ENCODE measurements at places on chromosomes 6 and 20.

- DNase-seq = no peak
Measured at GRCh38 chr20:5859608-5860007, 90.7 kb downstream of the TRMT6 start.

DNA sequence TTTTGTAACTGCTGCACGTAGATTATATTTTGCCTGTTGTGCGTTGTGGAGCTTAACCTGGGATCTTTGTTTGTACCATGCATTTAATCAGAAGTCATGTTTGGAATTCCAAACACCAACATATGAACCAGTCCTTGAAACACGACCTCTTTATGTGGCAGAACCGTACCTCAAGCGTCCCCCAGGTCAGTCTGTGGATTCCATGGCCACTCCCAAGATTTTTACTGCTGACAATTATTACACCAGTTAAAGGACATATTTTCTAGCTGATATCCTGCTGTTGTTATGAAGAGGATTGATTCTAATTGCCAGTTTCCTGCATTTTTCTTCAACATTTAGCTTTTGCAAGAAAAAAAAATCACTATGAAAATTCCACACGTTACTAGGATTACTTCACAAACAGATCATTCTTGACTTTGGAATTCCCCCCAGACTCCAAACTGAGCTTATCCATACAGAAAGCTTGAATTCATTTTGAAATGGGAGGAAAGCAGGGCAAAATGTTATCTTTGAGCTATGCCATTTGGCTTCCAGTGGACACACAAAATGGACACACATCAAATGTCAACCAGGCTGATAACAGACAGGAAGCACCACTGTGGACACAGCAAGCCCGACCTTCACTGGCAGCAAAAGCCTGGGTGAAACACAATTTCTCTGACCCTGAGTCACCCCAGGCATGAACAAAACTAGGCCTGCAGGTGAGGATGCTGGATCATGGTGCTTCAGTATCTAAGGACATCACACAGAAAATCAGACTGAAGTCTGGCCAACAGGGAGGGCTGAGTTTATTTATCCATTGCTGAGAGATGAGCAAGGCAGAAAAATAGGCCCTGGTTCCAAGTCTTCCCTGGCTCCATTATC lies 542.9 kb upstream of the JAG1 start:
- DNase-seq = no peak

DNA sequence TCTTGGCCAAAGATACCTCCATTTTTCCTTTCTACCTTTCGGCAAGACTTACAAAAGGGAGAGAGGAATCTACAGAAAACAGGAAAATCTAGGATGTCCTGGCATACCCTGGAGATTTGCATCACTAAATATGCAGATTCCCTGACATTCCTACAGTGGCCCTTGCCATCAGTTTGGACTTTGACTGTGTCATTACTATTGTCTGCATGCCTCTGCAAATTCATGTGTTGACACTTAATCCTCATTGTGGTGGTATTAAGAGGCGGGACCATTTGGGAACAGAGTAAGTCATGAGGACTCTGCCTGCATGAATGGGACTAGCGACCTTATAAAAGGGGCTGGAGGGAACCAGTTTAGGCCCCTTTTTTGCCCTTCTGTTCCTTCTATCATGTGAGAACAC lies 50.5 kb upstream of the DTNBP1 start:
- DNase-seq = no peak

- peak; percentile 16 for DNase-seq
Measured at GRCh38 chr6:125746731-125747588, 2.5 kb upstream of the HEY2 start.

- DNase-seq = no peak
Measured at GRCh38 chr6:37175332-37176267, 5.6 kb downstream of the PIM1 start.

DNA sequence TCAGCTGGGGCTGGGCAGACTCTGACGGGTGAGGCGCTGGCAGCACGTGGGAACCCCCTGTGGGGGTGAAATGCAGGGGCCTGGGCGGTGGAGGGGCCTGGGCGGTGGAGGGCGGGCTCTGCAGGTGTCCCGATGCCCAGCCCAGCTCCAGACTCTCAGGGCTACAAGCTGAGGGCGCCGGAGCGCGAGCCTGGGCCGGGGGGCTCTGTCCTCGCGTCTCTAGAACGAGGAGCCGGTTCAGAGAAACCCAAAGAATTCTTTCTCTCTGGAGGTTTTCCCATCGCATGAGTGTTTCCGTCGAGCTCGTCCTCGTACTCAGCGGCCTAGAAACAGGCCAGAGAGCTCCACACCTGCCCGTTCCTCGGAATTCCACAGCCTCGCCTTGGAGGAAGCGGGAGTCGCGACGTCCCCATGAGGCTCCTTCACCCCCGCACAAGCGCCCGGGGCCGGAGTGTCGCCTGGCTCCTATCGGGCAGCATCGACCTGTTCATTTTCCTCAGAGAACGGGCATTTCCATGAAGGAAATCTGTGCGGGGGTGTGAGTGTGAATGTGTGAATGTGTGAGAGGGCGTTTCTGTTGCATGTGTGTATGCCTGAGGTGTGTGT lies 76.9 kb downstream of the SMOC2 start:
- no peak for DNase-seq

GRCh38 chr6:138811866-138812265 lies 16.0 kb downstream of the ECT2L start:
- no peak for DNase-seq

DNA sequence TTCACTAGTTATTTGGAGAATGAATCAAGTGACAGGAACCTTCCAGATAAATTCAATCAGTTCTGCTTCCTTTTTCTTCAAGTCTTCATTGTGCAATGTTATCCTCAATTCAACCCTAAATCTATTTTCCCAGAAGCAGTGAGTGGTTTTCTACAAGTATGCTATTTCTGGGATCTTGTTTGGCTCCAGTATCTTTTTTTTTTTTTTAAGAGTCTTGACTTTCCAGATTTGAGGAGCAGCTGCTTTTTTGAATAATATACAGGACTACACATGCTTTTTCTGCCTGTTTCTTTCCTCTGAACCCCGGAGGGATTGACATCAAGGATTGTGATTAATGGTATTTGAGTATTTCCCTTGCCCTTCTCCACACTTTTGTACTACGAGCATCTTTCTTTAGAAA lies 339.2 kb upstream of the JAG1 start:
- no peak for DNase-seq

Measured in amygdala (tissue), 56 donors.